Fibroblast of upper back skin (primary cell): ENCODE measurements at places on chromosomes 3 and 15.

DNA sequence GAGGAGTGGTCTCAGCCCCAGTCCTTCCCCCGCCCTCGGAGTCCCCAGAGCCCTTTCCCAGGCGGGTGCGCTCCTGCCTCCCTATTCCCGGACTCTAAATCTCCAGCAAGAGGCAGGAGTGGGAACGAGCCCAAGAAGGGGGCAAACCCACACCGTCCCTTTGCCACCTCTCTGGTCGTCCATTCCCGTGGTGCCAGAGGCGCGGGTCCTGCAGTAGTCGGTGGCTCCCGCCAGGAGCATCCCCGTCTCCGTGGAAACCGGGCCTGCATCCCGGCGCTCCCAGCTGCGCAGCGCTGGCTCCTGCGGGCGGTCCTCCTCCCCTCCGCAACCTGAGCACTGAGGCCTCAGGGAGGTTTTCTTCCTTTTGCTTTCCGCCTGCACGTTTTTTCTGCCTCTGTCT is 44.8 kb downstream of the LHFPL4 start:
- DNase-seq: no peak

GRCh38 chr3:126983653-126984390 is 907 bp downstream of the PLXNA1 start:
- DNase-seq: no peak

- no peak for DNase-seq
Measured at GRCh38 chr3:129520960-129521359, 7.5 kb upstream of the RHO start.

DNA sequence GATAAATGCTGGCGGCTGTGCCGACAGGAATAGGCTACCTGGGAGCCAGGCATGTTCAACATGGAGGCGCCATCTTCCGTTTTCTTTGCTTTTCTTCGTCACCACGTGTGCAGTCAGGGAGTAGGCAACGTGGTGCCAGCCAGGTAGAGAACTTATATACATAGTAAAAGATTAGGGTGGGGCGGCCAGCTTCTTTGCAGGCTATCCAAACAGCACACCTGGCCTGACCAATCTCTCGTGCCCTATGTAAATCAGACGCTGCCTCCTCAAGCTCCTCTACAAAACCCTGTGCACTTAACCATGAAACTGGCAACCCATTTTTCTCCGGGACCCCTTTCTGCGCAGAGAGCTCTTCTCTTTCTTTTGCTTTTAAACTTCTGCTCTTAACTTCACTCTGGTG is 28.6 kb upstream of the OR5K4 start:
- DNase-seq: no peak

- peak; percentile 89 for DNase-seq
Measured at GRCh38 chr3:134242649-134243617, 7.7 kb downstream of the RYK start.
